Renal pelvis (tissue), 12 donors: ENCODE measurements at places on chromosomes 6 and 20.

DNA sequence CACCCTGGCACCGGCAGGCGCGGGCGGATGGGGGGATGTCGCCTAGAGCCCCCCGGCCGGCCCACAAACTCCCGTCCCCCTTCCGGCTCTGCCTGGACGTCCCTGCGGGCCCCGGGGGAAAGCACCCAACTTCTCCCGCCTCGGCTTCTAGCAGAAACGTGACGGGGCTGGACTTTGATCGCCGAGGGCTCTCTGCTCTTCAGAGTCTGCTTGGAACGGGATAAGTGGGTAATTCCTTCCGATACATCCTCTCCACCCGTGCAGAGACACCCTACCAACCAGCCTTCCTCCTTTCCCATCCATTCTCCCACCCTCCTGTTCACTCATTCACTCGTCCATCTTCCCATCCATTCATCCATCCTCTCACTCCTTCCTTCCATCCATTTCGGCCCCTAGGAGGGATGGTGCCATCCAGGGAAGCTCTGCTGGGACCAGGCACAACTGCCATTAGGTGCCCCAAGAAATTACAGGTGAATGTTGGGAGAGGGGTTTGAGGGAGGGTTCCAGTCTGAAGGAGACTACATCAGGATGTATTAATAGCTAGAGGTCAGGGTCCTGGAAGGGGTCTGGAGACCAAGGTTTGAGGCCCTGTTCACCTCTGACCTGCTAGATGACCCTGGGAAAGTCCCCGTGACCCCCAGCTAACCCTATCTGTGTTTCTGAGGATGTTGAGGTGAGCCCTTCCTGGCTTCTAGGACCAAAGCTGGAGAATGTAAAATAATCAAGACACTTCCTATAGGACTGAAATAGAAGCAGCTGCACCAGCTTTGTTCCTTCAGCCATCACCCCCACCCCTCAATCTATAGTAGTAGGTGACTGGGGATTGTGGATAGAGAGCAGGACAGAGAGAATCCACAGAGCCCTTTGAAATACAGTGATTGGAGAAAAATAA lies 538 bp downstream of the TTLL9 start:
- no peak for DNase-seq

GRCh38 chr6:52364480-52365166 lies 2.7 kb downstream of the PAQR8 start:
- DNase-seq = no peak

- no peak for DNase-seq
Observed at GRCh38 chr20:48332555-48332954, 495.2 kb downstream of the PREX1 start.

DNA sequence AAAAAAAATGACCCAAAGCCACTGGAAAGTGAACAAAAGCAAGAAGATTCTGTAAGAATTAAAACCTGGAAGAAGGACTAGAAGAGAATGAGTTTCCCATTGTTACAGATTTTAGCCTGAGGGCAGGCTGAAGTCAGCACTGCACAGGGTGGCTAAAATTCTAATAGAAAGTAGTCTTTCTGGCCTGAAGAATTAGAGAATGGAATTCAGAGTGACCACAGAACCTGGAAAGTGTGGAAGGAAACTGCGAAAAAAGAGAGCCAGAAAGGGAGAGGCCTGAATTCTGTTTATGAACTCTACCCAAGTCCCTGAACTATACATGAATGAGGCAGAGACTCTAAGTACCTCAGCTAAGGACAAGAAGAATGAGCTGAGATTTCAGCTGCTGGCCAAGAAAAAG lies 38.9 kb upstream of the FILIP1 start:
- DNase-seq = no peak

DNA sequence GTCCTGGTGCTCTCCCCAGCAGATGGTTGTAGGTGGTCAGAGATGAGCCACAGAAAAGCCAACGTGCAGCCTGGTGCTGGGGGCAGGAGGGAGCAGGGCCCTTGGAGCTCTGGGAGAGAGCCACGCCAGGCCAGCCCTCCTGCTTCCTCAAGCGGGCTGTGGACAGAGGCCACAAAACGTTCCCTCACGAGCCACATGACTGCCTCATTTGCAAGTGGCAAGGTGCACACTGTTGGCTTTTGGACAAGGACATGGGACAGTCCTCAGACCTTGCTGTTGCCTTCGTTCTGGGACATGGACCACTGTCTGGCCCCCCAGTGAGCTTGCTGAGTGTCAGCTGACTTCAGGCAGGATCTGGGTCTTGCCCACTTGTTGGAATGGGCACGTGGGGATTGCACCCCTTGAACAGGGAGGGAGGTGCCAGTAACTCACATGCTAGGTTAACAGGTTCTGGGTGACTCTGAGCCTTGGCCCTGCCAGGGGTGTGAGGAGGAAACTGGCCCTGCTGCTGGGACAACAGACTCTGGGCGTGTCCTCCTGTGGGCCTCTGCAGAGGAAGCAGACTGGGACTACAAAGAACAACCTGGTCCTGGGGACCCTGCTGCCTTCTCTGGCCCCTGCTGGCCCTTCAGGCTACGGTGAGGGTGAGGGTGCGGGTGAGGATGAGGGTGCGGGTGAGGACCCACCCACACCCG lies 2.6 kb downstream of the SLCO4A1 start:
- DNase-seq = no peak

DNA sequence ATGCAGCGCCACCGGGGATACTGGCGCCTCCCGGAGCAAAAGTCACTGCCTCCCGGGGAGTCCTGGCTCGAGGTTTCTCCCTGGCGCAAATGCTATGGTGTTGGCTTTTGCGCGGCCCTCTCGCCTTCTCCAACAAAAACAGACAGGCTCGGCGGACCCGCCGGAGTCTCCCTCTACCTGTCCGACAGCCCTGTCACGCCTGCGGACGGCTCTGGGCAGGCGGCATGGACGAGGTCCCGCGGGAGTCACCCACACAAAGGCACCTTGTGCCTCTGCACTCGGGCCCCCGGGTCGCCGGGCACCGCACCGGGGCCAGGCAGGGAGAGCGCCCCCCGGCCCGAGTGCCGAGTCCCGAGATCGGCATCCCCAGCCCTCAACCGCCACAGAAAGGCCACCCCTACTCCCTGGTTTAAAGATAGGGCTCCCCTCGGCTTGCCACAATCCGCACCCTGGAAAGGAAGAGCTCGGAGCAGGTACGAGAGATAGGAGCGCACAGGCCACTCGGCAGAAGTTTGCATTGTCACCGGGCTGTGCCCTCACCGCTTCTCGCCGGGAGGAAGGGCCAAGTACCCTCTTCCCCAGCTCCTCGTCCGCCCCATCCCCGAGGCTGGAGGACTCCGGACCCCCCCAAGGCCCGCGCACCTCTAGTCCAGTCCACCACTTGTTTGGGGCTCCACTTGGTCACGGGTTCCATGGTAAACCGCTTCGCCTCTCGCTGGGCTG lies 903 bp downstream of the CNKSR3 start:
- no peak for DNase-seq

DNA sequence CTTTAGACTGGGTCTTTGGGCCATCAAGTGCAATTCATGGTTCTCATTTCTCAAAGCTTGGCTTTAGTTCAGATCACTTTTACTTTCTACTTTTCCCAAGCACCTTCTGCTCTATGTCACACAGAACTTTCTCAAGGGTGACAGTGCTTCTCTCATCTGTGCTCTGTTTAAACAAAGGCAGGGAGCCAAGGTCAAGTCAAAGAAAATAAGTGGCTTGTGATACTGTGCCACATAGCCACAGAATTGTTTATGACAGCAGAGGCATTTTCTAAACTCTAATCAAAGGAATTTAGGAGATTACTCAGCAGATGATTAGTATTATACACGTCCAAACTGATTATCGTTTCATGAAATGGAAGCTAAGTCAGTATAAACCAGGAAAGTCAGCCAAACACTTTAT lies 348.0 kb downstream of the HDGFL1 start:
- DNase-seq = no peak
